ENCODE measurements at places on chromosomes 1 and 21.

GRCh38 chr1:55539652-55540512 is 324.7 kb upstream of the USP24 start:
- no peak for DNase-seq

GRCh38 chr1:7219031-7219430 is 433.8 kb downstream of the CAMTA1 start:
- DNase-seq = peak; percentile 57

GRCh38 chr1:19229229-19229628 is 19.2 kb upstream of the UBR4 start:
- DNase-seq = no peak

- no peak for DNase-seq
These were observed 1.7 kb downstream of the COP1 start for GRCh38 chr1:176205332-176205914.

GRCh38 chr1:51989582-51990477 is 670 bp downstream of the RAB3B start:
- no peak for DNase-seq

- DNase-seq = no peak
These were observed 75.3 kb upstream of the ARTN start for GRCh38 chr1:43858324-43858723.

DNA sequence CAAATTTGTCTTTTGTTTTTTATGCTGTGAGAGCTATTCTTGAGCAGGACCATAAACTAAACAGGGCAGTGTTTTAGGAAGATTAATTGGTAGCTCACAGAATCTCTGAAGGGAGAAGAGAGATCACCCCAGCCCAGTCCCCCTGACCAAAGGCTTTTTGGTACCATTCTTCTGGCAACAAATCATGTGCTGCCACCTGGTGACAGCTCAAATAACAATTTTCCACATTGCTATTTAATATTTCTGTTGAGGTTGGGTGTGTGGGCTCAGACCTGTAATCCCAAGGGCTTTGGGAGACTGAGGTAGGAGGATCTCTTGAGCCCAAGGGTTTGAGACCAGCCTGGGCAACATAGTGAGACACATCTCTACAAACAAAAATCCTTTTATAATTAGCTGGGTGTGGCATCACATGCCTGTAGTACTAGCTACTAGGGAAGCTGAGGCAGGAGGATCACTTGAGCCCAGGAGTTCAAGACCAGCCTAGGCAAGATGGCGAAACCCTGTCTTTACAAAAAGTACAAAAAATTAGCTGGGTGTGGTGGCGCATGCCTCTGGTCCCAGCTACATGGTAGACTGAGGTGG is 2.2 kb upstream of the TESK2 start:
- peak; percentile 56 for DNase-seq

DNA sequence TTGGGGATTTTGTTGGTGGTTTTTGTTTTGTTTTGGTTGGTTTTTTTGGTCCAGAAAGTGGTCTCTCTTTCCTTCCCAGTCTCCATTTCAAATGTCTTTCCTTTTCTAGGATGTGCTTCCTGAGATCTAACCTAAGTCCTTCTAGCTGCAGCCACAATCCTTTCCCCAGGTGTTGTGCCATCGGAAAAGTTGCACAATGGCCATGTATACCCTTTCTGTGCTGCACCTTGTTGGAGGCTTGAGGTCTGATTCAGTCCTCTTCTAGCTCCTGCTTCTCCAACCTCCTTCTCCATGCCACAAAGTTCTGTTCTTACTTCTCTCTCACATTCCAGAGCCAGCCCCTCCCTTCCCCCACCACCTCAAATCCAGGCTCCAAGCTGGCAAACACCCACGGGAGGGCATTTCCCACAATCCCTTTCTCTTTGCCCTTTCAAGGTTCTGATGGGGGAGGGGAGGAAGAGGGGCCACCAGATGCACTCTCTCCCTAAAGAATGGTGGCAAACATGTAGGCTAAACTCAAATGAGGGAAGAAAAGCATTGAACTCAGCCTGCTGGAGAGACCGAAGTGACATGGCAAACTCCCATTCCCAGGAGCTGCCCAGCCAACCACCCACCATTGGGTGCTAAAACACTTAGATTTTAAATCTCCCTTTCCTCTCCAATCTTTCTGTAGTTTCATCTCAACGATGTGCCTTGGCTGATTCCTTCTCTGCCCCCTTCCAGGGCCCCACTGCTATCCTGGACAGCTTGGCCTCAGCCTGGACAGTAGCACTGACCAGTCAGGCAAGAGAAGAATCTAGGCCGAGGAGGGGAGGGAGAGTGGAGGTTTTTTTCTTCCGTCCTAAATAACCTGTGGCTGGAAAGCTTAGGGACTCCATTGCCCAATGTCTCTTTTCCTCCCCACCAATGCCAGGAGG is 2.9 kb downstream of the KCNJ10 start:
- no peak for DNase-seq

DNA sequence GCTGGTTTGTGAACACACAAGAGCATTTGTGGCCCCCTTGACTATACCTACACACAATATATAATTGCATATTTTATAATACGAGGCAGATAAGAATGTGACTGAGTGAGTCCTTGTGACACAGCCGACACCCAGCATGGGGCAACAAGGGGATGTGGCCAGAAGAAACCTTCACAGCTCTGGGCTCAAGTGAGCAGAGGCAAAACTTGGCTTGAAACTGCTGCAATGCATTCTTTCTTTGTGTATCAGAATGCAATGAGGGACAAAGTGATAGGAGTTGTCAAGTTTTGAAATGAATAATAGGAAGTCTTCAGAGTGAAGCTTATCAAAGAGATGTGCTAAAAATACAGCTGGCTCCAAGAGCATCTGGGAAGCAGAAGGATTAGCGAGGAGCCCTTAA is 124.0 kb upstream of the C8B start:
- DNase-seq = no peak

DNA sequence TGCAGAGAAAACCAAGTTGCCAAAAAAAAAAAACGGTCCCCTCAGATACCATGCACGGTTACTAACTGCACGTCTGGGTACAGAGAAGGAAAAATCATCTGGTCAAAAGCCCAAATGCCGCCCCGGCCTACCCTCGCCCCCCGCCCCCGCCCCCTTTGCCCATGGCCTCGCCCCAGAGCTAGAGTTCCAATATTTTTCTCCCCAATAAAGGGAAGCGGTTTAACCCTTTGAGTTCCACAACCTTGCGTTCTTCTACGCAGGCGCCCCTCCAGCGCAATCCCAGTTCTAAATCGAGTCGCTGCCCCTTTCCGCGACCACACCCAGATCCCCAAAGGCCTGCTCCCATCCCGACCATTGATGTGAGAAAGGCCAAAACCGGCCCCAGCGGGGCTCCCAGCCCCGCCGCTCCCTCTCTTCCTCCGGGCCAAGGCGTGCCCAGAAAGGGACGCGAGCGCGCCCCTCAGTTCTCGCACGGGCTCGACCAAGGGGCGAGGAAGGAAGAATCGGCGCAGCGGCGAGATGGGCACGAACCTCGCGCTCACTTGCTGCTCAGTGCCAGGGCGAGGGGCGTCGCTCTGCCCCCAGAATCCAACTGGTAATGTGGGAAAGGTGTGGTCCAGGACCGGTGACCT is 797 bp downstream of the WDR47 start:
- DNase-seq = peak; percentile 60

GRCh38 chr1:44433209-44433608 is 28.2 kb downstream of the RNF220 start:
- DNase-seq = no peak

- no peak for DNase-seq
These were observed 238.7 kb upstream of the SNX7 start for GRCh38 chr1:98422816-98423215.

GRCh38 chr1:192316942-192317450 is at the start of gene RGS21:
Gene RGS21, plus strand, starts transcription at chr1:192316992. Its CDS starts 26,045 bp downstream, at chr1:192343037.
- DNase-seq = no peak

DNA sequence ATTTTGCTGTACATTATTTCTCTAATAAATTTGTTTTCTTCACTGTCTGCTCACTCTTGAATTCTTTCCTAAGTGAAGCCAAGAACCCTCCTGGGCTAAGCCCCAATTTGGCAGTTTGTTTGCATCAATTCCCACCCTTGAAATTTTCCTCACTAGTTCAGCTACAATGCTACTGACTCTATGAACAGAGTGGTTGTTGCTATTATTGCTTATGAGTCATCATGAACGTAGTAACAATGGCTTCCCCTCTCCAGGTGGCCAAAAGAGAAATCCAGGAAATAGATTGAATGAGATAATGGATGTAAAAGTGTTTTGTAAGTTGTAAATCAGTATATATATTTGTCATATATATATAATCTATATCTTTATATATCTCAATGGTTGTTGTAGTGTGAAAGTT is 193.0 kb downstream of the URB2 start:
- no peak for DNase-seq

DNA sequence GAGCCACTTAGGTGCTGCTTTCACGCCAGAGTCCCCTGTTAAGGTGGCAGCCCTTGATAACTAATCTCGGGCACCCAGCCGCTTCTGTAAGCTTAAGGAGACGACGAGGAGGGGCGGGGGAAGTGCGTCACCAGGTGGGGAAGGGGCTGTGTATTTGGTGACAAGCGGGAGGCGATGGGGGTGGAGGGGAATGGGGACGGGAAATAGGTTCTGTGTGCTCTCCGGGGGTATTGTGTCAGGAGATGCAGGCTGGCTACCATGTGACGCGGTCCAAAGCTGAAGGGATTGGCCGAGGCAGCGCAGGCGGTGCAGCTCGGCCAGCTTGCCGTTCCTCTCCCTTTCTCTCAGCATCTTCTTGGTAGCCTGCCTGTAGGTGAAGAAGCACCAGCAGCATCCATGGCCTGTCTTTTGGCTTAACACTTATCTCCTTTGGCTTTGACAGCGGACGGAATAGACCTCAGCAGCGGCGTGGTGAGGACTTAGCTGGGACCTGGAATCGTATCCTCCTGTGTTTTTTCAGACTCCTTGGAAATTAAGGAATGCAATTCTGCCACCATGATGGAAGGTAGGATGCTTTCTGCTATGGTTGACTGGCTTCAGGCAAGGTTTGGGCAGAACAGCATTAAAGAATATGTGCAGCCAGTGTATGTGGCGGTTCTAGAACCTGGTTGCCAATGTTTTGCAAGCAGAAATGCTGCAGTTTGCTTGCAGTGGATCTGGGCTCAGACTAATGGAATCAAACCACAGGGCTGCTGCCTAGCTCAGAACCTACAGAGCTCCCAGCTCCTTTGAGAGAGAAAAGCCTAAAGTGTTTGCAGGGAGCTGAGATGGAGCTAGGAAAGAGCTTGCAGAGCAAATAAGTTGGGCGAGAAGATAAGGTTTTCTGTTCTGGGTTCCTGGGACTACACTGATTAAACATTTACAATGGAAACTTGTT is at the start of gene SGIP1:
SGIP1 (plus strand) TSS at position 350 of the 937 bp plus-strand sequence; CDS start at position 556, 206 bp downstream.
- DNase-seq = no peak

Measured in NCI-H1694 treated with DMSO at 0.1 percent for 48 hours (cell line).